ENCODE measurements at places on chromosomes 4 and X. TPM values are rescaled to one million over a fixed set of nuclear protein-coding genes. Genes with fewer than 3 reads are reported as not detected.

SORCS2 gene
- 8.4 TPM for total RNA-seq

SUPT20HL2 gene
- not detected for total RNA-seq

GRCh38 chrX:17638731-17639130 is 98.6 kb upstream of the SCML1 start:
- DNase-seq = no peak

GRCh38 chr4:105193536-105193935 is 46.9 kb downstream of the TET2 start:
- DNase-seq = no peak

Data from aorta (tissue), 5 donors.